NCI-H524 (cell line): ENCODE measurements at places on chromosomes 13 and 19.

- DNase-seq, result no peak
These were observed 145.5 kb downstream of the URI1 start for GRCh38 chr19:30087381-30088138.

DNA sequence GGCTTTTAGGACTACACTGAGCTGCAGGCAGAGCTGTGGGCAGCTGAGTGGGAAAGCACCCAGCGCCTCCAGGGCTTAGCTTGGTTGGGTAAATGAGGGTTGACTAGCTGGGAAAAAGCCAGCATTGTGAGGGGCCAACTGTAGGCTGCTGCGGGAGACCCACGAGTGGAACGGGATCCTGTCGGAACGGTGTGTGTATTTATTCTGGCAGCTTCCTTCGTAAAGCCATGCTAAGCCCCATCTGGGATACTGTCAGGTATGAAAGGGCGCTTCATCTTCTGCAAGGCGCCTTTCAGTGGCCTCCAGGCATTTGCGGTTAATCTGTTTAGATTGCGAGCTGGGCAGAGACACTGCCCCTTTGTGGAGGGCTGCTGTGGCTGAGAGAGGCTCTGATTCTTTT lies 39.5 kb upstream of the CNMD start:
- peak; percentile 20 for DNase-seq

- DNase-seq, result no peak
These were observed 79.1 kb upstream of the SPATA13 start for GRCh38 chr13:24081387-24081786.

- no peak for DNase-seq
These were observed 17.8 kb upstream of the UPF3A start for GRCh38 chr13:114263578-114263977.

GRCh38 chr19:41530761-41531301 lies 45.1 kb upstream of the CEACAM21 start:
- no peak for DNase-seq

DNA sequence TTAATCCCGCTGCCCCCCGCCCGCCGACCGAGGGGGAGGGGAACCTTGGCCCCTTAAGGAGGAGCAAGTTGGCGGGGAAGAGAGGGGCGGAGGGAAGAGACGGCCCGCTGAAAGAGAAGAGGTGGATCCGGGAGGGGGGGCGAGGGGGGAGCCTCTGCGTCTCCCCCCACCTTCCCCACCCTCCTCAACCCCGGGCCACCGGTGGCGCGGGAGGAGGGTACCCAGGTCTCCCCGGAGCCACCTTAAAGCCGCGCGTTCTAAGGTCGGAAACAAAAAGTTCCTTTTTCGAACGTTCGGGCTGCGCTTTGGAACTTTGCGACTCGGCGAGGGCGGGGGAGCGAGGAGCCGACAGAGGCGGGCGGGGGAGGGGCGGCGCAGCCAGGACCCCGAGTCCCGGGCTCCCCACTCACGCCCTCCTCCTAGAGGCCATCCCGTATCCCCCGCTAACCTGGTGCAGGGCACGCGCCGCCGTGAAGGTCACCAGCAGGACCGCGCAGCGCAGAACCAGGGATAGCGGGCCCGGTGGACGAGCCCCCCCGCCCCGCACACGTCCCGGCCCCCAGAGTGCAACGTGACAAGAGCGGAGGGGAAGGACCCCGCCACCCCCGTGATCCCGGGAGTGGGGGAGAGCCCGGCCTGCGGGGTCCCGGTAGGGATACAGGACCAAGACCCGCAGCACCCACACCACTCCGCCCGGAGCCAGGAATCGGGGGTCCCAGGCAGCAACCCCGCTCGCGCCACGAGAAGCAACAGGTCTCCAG lies 659 bp downstream of the ERF start:
- DNase-seq, result peak; percentile 56

DNA sequence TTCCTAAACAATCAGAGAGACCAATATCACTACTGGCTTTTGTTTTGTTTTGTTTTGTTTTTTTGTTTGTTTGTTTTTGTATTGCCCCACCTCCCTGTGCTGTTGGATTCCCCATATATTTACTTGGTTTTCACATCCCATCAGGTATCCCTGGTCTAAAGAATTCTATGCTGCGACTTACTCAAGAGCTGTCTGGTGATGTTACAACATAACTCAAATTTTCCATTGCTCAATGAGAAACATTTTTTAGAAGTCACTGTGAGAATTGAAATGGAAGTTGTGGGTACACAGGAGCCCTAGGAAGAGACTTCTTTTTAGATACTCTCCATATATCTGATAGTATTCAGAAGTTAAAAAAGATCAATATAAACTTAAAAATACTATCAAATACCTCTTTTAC lies 181.4 kb downstream of the KLF5 start:
- DNase-seq, result no peak

- no peak for DNase-seq
These were observed 584.3 kb upstream of the SLITRK6 start for GRCh38 chr13:86383561-86383960.

GRCh38 chr13:46687810-46688209 lies 109.2 kb downstream of the ESD start:
- no peak for DNase-seq

DNA sequence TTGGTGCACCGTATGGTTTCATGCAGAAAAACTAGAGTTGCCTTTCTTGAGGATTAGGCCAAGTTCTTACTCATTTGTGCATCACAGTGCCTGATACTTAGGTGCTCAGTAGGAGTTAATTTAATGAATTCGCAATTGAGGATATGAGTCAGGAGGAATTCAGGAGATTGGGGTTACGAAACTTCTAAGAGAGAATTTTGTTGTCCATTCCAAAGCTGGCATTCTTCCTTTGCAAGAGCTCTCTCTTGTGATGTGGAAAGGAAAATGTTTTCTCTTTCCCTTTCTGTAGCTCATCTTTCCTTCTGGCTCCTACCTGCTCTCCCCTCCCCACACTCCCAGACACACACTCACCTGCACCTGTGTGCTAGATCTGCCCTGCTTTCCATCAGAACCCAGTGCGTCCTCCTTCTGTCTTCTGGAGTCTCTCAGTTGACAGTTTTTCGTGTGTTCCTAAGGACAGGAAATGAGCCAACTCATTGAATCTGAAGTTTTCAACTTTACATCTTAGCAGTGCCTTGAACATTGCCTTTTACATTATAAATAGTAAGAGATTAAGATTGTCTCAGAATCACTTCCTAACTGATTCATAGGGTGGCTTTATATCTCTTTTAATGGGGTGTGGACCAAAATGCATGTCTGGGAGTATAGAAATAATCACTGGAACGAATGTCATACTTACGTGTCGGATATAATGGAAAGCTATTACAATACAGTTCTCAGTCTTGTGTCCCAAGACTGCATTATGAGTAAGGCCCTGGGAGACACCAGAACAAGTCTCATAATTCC lies 19.7 kb upstream of the ERCC5 start:
- DNase-seq, result no peak

DNA sequence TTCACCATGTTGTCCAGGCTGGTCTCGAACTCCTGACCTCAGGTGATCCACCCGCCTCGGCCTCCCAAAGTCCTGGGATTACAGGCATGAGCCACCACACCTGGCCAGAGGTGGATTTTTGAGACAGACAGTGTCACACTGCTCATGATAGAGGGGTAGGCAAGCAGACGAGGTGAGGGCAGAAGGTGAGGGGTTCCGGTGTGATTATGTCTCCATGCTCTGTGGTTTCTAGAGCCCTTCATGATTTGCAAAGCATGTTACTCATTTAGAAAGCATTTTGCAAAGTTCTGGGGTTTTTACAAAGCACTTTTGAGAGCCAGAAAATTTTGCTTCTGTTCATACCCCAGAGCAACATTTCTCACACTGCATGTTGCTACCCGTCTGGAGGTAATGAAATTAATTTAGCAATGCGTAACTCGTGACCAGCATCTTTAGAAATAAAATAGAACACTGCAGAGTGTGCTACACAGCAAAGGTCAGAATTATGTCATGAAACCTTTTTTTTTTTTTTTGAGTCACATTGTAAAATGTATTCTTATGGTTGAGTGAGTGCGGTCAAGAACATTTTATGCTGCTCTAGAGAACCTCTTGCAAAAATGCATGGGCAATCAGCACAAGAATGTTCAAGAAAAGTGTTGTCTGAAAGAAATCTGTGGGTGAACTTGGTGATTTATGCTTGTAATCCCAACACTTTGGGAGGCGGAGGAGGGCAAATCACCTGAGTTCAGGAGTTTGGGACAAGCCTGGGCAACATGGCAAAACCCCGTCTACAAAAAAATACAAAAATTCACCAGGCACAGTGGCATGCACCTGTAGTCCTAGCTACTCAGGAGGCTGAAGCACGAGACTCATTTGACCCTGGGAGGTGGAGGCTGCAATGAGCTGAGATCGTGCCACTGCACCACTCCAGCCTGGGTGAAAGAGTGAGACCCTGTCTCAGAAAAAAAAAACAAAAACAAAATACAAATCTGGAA lies 58.0 kb downstream of the MAP4K1 start:
- no peak for DNase-seq

- DNase-seq, result peak; percentile 78
These were observed 33.0 kb downstream of the UGGT2 start for GRCh38 chr13:96020155-96020575.

GRCh38 chr19:46205183-46205984 lies 24.2 kb upstream of the IGFL1 start:
- peak; percentile 1 for DNase-seq

DNA sequence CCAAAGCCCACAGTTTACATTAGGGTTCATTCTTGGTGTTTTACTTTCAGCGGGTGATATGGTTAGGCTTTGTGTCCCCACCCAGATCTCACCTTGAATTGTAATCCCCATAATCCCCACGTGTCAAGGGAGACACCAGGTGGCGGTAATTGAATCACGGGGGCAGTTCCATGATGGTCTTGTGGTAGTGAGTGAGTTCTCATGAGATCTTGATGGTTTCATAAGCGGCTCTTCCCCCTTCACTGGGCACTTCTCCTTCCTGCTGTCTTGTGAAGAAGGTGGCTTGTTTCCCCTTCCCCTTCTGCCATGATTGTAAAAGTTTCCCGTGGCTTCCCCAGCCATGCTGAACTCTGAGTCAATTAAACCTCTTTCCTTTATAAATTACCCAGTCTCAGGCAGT lies 12.0 kb downstream of the FPR2 start:
- DNase-seq, result no peak

- peak; percentile 94 for DNase-seq
These were observed 63.9 kb downstream of the DLEU7 start for GRCh38 chr13:50779443-50780200.

- DNase-seq, result no peak
These were observed 10.0 kb upstream of the CACNG6 start for GRCh38 chr19:53981376-53981951.

GRCh38 chr13:47959468-47960247 lies 41.4 kb downstream of the SUCLA2 start:
- DNase-seq, result no peak

DNA sequence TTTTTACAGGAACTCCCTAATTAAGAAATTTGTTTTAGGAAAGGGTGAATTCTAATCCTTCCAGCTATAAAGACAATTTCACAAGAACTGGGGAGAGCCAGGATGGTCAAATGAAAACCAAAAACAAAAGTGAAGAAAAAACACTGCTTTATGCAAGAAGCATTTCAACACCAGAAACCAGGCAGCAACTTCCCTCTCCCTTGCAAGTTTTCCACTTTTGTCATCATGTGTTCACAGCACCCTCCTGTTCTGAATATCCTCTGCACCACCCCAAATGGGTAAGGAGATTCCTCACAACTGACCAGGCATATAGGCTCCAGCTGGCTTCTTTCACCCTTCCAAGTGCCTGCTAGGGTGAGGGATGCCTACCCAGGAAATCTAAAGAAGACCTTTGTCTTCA lies 328.1 kb downstream of the TBC1D4 start:
- no peak for DNase-seq

DNA sequence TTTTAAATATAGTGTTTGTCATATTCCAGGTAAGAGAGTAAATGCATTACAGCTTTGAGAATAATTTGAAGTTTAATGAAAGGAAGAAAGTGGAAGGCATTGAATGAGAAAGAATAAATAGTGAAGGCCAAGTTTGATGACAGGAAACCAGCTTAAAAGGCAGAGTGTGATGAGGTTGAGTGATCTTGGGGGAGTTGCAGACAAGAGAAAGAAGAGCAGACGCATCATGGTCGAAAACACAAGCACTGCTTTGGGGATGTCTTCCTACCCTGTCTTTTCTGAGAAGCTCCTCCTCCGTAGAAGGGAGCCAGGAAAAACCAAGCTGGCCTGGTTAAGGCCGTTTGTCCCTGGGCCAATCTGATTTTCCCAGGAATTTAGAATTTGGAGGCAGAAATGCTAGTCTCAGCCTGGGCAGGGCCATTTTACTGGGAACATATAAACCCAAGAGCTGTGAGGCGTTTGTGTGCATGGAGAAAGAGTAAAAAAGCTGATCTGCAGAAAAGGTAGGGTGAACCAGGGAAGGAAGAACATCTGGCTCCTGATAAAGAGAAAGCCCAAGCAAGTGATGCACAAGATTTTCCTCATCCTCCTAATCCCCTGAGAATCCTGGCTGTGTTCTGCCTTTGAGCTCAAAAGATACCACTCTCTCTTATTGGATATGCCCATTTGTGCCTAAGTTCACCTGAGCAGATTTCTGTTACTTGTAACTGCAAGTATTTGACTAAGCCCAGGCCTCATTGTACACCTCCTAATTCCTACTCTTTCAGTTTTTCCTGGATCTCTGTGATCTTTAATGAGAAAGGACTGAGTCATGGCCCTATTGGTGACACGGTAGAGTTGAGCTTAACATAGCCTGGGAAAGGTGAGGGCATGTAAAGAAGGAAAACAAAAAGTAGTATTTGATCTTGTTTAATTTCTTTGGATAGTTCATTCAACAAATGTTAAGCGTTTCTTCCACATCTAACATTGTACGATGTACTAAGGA lies 80.0 kb downstream of the WDFY2 start:
- peak; percentile 30 for DNase-seq

- DNase-seq, result no peak
These were observed 633.5 kb upstream of the ATXN8OS start for GRCh38 chr13:69474011-69474685.

GRCh38 chr13:40060296-40061007 lies 405.0 kb downstream of the COG6 start:
- peak; percentile 69 for DNase-seq

DNA sequence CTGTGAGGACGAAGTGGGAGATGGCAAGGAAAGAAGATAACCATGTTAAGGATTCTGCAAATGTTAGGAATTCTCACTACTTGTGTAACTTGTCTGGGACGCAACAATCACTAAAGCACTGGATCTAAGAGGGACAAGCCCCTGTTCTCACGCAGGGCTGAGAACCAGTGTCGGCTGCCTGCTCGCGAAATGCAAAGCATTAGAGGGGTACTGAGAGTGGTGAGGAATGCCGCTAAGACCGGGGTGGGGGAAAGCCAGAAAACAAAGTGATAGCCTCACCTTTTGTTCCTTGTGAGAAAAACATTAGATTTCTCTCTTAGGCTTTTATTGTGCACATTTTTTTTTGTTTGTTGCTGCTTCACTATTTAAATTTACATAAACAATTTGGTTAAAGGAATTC lies 241.9 kb downstream of the ABCC4 start:
- no peak for DNase-seq

DNA sequence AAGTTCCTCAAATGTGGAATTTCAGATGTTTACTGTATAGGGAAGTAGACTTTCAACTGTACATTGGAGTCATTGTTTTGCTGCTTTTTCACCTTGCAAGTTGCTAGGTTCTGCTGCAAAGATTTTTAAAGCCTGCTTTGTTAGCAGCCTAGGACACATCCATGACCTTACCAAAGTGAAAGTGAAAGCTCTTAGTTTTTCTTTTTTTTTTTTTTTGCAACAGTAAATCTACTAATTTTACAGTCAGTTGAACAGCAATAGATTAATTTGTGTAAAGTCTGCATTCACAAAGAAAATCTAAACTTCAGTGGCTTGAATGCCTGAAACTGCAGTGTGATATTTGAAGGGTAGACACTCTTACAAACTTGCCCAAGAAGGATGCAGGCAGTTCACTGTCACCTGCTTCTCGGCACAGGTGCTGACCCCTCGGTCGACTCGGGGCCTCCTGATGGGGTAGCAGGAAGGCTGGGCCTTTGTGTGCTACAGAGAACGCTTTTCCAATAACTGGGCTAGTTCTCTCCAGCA lies 5.0 kb upstream of the MTIF3 start:
- DNase-seq, result no peak
